ENCODE measurements at places on chromosomes 5 and 9.

DNA sequence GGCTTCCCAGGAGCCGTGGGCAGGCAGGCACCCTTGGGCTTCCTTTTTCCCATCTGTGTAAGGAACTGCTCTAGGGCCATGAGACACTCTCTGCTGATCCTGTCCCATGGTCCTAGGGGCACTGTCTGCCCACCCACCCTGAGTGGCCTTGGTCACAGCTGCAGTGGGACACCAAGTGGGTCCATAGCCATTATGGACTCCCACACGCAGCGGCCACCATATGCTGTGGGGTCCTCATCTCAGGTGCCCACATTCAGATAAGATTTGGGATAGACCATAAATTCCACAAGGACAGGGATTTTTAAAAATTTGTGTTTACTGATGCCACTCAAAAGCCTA is 180.8 kb downstream of the AUH start:
- no peak for DNase-seq

- DNase-seq, result no peak
Measured at GRCh38 chr5:113117543-113118115, 141.0 kb downstream of the DCP2 start.

GRCh38 chr9:129702589-129703520 is 37.4 kb downstream of the PRRX2 start:
- no peak for DNase-seq

- no peak for DNase-seq
Measured at GRCh38 chr9:106846857-106847256, 16.1 kb upstream of the ZNF462 start.

DNA sequence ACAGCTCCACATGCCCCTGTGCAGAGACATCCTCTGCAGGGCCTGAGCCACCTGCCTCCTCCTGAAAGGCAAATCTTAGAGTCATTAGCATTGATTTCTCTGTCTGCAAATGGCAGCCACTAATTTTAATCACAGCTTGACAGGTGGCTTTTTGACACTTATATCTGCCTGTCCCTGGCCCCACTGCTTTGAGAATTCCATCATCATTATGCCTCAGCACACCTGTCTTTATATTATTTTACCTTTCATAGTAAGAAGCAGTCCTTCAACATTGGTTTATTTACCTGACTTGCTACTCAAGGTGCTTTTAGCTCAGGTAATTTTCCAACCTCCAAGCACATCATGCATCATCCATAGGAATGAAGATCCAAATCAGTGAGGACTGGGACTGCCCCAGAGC is 451.3 kb downstream of the MTRR start:
- DNase-seq, result no peak

DNA sequence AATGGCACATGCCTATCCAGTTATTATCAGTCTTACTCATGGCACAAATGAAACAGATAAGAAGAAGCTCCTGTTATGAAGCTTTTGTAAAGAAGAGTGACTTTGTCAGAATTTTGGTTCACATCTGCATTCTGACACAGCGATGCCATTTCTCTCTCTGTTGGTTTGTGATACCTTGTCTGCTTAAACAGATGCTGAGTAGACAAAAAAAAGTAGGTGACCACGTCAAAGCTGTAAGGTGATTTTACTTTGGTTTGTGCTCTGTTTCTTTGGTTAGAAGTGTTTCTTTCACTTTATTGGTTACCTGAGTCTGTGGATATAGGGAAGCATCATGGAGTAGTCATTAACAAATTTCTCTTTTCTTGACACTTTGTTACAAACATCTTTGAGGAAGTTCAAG is 422.3 kb upstream of the ADAMTSL1 start:
- no peak for DNase-seq

- no peak for DNase-seq
Measured at GRCh38 chr9:106621313-106622163, 241.4 kb upstream of the ZNF462 start.

GRCh38 chr5:35850967-35851680 is 5.6 kb upstream of the IL7R start:
- DNase-seq, result no peak

GRCh38 chr5:124918618-124919017 is 172.2 kb upstream of the ZNF608 start:
- DNase-seq, result no peak

- DNase-seq, result no peak
Measured at GRCh38 chr9:8304720-8305119, 505.1 kb upstream of the DMAC1 start.

DNA sequence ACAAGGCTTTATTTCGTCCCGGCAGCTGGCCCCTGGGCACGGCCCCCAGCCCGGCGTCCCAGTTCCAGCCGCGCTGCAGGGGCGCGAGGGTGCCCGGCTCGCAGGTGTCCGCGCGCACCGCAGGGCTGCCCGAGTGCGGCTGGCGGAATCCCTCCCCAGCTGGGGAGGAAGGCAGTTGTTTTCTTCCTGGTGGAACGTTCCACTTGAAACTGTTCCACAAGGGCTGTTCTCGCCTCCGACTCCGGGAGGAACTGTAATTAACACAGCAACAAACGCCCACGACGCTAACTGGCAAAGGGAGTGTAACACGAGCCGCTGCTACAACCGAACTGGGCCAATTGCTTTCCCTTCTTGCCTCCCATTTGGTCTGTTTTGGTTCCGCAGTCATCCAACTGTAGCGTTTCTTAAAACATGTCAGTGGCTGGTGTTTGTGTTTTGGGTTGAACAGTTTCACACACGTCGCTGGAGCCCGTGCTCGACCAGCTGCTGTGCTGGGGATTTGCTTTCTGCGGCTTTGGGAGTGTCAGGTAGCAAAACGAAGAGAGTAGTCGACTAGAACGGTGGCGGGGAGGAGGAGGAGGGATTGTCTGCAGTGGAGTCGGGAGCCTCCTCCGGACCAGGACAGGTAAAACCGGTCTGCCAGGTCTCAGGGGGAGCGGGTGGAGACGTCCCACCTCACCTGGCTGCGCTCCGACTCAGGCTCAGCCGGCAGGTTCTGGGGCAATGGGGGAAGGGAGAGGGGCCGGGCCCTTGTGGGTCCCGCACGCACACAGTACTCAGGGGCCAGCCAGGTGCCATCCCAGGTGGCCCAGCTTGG is 131.6 kb upstream of the NIPBL start:
- DNase-seq, result peak; percentile 11

- no peak for DNase-seq
Measured at GRCh38 chr9:111037356-111037707, 938 bp downstream of the LPAR1 start.

GRCh38 chr5:43049236-43049635 is 9.1 kb upstream of the ANXA2R start:
- no peak for DNase-seq
